DND-41 (cell line): ENCODE measurements at places on chromosomes 3 and 15.
A peak's percentile ranks its signal among the peaks of the same experiment; 100 is the strongest.

GRCh38 chr3:184554461-184554860 is 7.1 kb upstream of the EPHB3 start:
- no peak for DNase-seq

DNA sequence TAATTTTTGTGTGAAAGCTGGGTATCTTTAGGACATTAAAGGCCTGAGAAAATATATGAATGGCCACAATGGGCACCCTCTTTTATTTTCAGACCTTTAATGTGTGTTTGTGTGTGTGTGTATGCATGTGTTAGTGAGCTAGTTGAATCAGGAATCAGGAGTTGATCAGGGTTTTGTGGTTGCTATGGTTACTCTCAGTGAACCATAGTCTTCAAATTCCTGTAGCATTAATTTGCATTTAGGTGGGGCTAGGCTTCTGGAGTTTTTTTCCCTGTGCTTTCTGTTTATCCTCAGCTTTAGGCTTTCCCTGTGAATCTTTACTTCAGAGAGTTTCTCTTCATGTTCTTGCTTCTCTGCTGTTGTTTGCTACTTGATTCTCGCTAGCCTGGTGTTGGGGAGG is 122.0 kb upstream of the ONECUT1 start:
- no peak for DNase-seq

DNA sequence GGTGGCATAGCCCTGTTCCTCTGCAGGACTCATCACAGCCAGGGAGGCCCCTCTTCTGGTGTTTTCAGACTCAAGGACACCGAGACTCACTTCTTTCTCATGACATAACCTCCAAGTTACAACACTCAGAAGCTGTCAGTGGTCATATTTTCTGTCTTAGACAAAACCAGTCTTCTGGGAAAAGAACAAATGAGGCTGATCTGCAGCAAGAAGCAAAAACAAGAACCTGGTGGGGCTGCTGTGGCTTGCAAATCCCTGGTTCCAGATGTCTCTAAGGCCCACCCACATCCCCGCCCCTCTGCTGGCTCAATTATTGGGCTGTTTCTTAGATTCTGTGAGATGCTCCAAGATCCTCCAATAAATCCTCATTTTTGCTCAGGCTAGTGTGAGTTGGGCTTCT is 16.6 kb upstream of the LOXL1 start:
- no peak for DNase-seq

GRCh38 chr3:157671656-157672055 is 168.4 kb upstream of the VEPH1 start:
- no peak for DNase-seq

DNA sequence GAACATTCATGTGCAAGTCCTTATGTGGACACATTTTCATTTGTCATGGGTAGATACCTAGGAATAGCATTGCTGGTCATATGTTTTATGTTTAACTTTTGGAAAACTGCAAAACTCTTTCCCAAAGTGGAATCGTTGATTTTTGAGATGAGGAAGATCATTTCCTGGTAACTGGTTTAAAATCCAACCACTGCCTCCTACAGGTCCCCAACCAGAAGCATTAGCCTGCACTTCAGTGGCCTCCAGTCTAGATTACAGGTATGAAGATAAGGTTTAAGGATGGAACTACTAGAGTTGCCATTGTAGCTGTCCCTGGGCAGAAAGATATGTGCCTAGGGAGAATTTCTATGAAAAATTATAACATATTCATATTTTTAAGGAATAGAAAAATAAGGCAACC is 48.7 kb upstream of the BHLHE40 start:
- no peak for DNase-seq

- peak; percentile 46 for DNase-seq
Measured at GRCh38 chr3:185537369-185537970, 14.9 kb downstream of the LIPH start.
